Right ventricle myocardium superior (tissue), 1 donor: ENCODE measurements at places on chromosomes 2 and 18. TPM values are rescaled to one million over a fixed set of nuclear protein-coding genes. Genes with fewer than 3 reads are reported as not detected.

GRCh38 chr2:163198007-163198406 lies 359.4 kb upstream of the KCNH7 start:
- no peak for DNase-seq

DNA sequence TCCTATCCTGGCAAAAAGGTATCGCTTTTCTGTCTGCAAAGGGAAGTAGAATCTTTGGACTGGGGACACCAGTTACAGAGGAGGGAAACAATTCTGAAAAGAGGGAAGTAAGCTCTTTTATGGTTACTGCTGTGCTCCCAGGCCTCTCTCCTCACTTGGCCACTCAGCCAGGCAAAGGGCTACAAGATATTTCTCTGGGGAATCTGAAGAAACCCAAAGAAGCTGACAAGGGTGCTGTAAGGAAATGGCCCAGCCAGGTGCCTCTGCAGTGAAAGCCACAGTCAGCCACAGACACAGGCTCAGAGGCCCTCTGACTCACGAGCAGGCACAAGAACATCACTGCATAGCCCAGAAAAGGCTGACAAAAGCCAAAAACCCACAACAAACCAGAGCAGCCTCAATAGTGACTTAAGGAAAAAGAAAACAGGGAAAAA lies 5.8 kb downstream of the HDLBP start:
- no peak for DNase-seq

GRCh38 chr2:199070322-199070949 lies 387.3 kb downstream of the SATB2 start:
- DNase-seq, result no peak

GRCh38 chr18:45590036-45590886 lies 25.0 kb upstream of the SLC14A2 start:
- DNase-seq, result peak; percentile 52

GRCh38 chr2:18402-19271 lies 27.7 kb downstream of the FAM110C start:
- no peak for DNase-seq

- no peak for DNase-seq
Observed at GRCh38 chr18:49431165-49431962, 29.1 kb downstream of the DYM start.

- DNase-seq, result peak; percentile 40
Observed at GRCh38 chr2:128361376-128362131, 42.9 kb upstream of the HS6ST1 start.

GRCh38 chr2:121283670-121284462 lies 1.1 kb downstream of the TFCP2L1 start:
- DNase-seq, result no peak

GRCh38 chr18:79519751-79520477 lies 124.2 kb downstream of the NFATC1 start:
- DNase-seq, result no peak

DNA sequence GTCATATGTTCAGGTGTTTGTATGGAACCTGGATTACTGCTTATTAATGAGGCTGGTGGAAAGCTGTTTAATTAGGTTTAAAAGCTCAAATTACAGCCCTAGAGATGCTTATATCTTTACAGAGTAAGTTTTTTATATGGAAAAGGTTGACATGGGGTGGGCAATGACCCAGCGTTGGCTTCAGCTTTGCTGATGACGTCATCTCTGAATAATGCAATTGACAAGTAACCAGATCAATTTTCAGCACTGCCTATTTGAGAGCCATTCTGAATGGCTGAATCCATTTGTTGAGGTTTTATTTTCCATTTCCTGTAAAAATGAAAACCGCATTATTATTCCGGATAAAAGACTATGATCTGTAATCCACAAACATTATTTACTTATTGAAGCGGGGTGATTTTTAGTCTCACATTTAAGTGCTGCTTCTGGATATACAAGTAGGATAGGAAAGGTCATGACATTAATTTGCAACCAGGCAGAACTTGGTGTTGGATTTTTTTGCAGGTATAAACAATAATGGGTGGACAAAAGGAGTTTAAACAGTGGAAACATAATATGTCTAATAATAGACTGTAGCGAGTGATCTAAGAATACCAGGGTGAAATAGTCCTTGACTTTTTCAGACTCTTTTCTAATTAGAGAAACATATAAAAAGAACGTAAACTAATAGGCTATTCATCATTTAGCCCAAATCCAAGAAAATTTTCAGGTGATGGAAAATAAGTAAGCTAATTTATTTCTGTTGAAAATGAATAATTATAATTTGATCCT lies 2.7 kb downstream of the PPP1R1C start:
- DNase-seq, result no peak

DNA sequence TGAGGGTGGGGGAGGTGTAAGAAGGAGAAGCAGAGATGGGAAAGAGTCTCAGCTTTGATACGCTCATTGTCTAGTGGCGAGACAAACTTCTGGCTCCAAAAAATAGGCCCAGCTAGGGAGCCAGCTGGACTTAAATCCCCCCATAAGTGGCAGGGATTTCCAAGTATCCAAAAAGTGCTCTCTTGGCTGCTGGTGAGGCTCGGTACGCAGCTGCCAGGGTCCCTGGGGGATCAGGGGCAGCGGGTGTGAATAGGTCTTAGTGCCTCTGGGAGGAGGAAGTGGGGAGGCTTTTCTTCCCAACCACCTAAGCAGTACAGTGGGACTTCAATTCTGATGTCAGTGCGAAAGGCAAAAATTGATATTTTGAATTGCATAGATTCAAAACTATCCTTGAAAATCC lies 73.5 kb downstream of the ALK start:
- DNase-seq, result no peak

- DNase-seq, result no peak
Observed at GRCh38 chr2:56202381-56203121, 18.8 kb downstream of the CCDC85A start.

GRCh38 chr2:201904538-201905420 lies 98.4 kb downstream of the CDK15 start:
- no peak for DNase-seq

- no peak for DNase-seq
Observed at GRCh38 chr2:19576411-19576810, 218.0 kb upstream of the OSR1 start.

DNA sequence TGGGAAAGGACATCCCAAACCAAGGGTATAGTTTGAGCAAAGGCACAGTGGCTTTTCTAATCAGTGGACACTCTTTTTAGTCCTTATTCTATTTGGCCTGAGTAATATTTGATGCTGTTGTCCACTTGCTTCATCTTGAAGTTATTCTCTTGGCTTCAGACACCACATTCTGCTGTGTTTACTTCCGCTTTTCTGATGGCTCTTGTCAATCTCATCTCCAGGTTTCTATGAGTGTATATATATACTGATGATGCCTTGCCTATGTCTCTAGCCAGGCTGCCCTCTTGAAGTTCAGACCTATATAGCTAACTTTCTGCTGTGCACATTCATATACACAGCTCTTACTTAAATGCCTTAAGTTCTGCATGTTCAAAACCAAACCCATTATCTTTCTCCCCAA lies 83.1 kb downstream of the EFEMP1 start:
- DNase-seq, result no peak

Gene KIAA2012
- not detected for total RNA-seq

Gene RIT2
- total RNA-seq, result not detected

Gene TMEFF2
- 0.19 TPM for total RNA-seq

Gene SKOR2
- total RNA-seq, result not detected

Gene LIMS3
- total RNA-seq, result 4.1 TPM

Gene ABHD1
- 4.0 TPM for total RNA-seq

Gene DSG4
- not detected for total RNA-seq

Gene PARD6G
- 1.7 TPM for total RNA-seq

Gene ANKRD30BL
- not detected for total RNA-seq
